ENCODE measurements at places on chromosomes 3 and 15.

DNA sequence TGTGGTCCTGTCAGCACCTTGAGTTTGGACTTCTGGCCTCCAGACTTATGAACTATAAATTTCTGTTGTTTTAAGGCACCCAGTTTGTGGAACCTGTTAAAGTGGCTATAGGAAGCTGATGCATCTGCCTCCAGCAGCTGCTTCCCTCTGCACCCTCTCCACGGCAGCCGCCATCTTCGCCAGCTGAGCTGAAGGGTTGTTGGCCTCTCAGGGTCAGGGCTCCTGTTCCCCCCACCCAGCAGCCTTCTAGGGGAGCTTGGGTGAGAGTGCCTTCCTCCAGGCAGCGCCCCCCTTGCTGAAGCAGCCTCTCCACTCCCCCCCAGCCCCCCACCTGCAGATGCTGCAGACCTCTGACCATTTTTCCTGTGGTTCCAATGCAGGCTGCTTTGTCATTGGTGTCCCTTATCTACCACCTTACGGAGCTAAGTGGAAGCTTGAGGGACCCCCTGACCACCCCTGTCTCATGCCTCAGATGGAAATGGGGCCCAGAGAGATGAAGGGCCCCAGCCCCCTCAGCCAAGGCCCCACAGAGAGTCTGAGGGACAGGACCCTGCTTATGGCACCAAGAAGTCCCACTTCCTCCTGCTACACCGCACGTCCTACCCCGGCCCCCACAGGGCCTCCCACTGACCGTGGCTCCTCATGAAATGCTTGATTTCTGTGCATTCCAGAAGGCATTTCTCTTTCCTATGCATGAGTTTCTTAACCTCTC is 61.4 kb upstream of the TLE3 start:
- DNase-seq = no peak

GRCh38 chr3:127679534-127680145 is 6.9 kb downstream of the ABTB1 start:
- DNase-seq = no peak

DNA sequence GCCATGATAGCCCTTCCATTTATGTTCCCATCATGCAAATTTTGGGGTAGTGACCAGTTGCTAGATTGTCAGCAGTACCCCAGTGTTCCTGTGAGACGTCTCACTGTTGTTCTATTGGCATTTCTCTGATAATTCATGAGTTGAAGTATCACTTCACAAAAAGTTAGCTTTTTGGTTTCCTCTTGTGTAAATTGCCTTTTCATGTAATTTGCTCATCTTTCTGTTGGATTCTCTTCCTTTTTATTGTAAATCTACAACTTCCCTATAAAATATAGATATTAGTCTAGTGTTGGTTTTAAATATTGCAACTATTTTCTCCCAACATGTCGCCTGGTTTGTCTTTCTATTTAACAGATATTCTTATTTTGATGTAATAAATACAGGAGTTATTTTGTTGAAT is 7.5 kb upstream of the A4GNT start:
- no peak for DNase-seq

- no peak for DNase-seq
Measured at GRCh38 chr15:72902245-72902918, 118.8 kb upstream of the ADPGK start.

GRCh38 chr3:42819351-42819965 is 10.2 kb downstream of the ACKR2 start:
- DNase-seq = no peak

GRCh38 chr3:25826510-25826909 is 36.6 kb downstream of the OXSM start:
- no peak for DNase-seq

GRCh38 chr3:111073218-111073617 is 1.6 kb downstream of the NECTIN3 start:
- no peak for DNase-seq

DNA sequence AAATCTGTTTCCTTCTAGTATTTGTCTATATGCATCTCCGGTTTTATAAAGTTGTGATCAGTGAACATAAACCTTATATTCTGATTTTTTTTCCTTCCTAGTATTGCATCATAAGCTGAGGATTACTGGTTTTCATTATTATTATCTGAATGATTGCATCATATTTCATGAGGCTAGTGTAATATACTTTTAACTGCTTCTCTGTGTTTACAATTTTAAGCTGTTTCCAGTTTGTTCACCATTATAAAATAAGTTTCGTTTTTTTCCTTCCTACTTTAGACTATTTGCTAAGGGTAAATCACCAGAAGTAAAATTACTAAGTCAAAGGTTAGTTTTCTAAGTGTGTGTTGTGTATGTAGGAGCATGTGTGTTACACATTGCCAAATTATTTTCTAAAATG is 20.2 kb downstream of the SEMA6D start:
- no peak for DNase-seq

GRCh38 chr3:114584734-114585371 is 291.0 kb downstream of the TIGIT start:
- DNase-seq = no peak

- DNase-seq = no peak
Measured at GRCh38 chr15:66067687-66068086, 185.9 kb downstream of the MEGF11 start.

- no peak for DNase-seq
Measured at GRCh38 chr3:42276141-42277132, 10.5 kb upstream of the CCK start.

DNA sequence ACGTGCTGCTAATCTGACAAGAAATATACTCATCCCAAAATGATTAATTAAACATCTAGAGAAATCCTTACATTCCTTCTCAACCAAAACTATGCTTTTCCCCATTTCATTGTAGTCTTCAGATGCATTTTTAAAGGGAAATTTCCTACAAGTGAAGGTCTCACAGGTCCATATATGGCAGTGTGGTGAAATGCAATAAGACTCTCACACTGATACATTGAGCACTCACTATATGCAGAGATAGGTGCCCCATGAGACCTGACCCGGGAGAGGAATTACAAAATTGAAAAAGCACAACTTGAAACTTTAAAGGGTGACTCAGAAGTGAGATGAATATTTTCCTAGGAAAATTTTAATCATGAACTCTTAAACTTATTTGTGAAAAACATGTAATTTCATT is 629.2 kb upstream of the NAALADL2 start:
- DNase-seq = no peak

DNA sequence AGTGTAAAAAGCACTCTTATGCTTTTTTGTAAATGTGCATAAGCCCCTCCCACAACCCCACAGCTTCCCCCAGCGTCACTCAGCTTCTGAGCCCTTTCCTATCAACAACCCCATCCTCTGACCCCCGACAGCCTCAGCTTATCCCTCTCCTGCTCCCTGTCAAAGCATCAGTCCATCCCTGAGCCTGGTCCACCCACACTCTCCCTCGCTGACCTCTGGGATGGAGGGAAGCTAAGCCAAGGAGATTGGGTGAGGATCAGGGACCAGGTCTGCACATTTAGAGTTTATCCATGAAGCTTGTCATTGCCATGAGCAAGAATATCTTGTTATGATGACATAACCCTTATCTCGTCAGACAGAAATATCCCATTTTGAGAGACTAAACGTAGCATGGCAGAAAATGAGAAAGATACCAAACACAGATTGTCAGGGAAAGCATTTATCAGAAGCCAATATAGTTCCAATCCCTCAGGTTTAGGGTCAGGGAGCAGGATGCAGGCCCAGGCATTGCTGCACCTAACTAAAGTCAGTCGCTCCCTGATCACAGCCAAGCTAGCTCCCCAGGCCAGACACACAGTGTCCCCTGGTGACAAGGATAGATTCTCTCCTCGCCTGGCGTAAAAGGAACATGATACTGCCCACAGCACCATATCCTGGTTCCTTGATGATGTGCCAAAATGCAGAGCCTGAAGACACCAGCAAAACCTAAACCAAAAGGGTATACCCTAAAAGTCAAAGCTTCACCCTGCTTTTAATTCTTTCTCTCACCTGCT is 66.9 kb downstream of the DCLK3 start:
- DNase-seq = no peak
